ENCODE measurements at places on chromosomes 1 and 21. TPM values are rescaled to one million over a fixed set of nuclear protein-coding genes. Genes with fewer than 3 reads are reported as not detected.

GRCh38 chr1:150235294-150235851 is 539 bp downstream of the ANP32E start:
- H3K36me3 ChIP-seq = peaks cover 2% of the 10 kb centered on the region
- peak; percentile 45 for DNase-seq
- H3K4me3 ChIP-seq = no peak overlapping the region
- H3K27me3 ChIP-seq = no peaks in the 10 kb centered on the region
- H3K4me1 ChIP-seq = peaks cover 19% of the 10 kb centered on the region
- H3K27ac ChIP-seq = no peak overlapping the region

- H3K27ac ChIP-seq = no peak overlapping the region
- H3K36me3 ChIP-seq = no peaks in the 10 kb centered on the region
- no peaks in the 10 kb centered on the region for H3K4me1 ChIP-seq
- no peak overlapping the region for H3K4me3 ChIP-seq
Measured at GRCh38 chr1:56380531-56380930, 198.8 kb downstream of the PLPP3 start.

Gene GRHL3
- total RNA-seq = 2.0 TPM

GRCh38 chr1:194710671-194711070 is 1524.3 kb upstream of the B3GALT2 start:
- no peaks in the 10 kb centered on the region for H3K4me1 ChIP-seq
- H3K27me3 ChIP-seq = no peaks in the 10 kb centered on the region
- no peaks in the 10 kb centered on the region for H3K36me3 ChIP-seq
- H3K27ac ChIP-seq = no peak overlapping the region

DNA sequence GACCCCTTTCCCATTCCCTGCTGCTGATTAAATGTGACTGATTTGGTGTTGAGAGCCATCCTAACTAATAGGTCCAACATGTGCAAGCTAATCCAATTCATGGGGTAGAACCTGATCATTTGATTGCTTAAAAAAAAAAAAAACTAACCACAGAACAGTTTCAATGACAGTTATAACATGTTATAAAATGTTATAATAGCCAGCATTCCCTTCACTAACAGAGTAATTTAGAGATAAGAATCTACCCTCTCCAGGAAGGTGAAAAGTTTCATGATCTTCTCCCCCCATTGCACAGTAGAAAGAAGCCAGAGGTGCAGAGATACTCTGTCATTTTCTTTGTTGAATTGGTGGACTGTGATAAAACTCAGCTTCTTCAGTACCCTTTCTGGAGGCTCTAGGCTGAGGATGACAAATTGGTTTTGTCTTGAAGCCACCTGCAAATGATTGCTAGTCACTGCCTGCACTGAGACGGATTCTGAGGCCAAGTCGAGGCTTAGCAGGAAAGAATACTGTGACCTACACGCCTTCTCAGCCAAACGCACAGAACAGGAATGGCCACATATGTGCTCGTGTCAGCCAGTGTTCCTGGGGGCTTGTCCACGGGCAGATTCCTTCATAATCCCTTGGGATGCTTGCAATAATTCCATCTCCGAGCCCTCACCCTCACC is 215.7 kb upstream of the IRF2BP2 start:
- H3K4me3 ChIP-seq = no peak overlapping the region
- no peak overlapping the region for H3K27ac ChIP-seq
- peaks cover 19% of the 10 kb centered on the region for H3K4me1 ChIP-seq
- DNase-seq = no peak

- peak overlapping the region; percentile 100 for H3K4me3 ChIP-seq
- DNase-seq = no peak
- H3K4me1 ChIP-seq = peaks cover 23% of the 10 kb centered on the region
- no peak overlapping the region for H3K27ac ChIP-seq
- no peaks in the 10 kb centered on the region for H3K27me3 ChIP-seq
- H3K36me3 ChIP-seq = peaks cover 4% of the 10 kb centered on the region
Measured at GRCh38 chr1:109281680-109282496, 1.1 kb downstream of the PSRC1 start.

Gene NMNAT2
- total RNA-seq = not detected

DNA sequence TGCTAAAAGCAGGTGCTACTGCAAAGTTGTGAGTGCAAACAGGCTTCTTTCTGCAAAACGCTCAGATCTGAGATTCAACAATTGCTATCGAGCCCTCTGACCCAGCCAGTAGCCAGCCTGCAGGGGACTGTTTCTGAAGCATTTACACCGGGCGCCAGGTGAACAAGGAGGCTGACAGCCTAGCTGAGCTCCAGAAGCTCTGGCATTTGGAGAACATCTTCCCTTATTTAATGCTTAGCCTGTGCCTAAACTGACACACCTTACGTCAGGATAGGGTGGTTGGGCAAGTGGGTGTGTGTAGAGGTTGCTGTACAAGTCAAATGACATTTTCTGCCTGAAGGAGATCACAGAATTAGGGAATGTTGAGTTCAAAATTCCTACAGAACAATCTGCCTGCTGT is 15.8 kb upstream of the PLA2G2C start:
- no peaks in the 10 kb centered on the region for H3K4me1 ChIP-seq
- H3K36me3 ChIP-seq = no peaks in the 10 kb centered on the region
- DNase-seq = no peak
- peaks cover 40% of the 10 kb centered on the region for H3K27me3 ChIP-seq
- no peak overlapping the region for H3K27ac ChIP-seq

GRCh38 chr1:37549341-37549740 is 4.8 kb downstream of the SNIP1 start:
- H3K4me3 ChIP-seq = peak overlapping the region; percentile 63
- peak overlapping the region; percentile 88 for H3K27ac ChIP-seq

DNA sequence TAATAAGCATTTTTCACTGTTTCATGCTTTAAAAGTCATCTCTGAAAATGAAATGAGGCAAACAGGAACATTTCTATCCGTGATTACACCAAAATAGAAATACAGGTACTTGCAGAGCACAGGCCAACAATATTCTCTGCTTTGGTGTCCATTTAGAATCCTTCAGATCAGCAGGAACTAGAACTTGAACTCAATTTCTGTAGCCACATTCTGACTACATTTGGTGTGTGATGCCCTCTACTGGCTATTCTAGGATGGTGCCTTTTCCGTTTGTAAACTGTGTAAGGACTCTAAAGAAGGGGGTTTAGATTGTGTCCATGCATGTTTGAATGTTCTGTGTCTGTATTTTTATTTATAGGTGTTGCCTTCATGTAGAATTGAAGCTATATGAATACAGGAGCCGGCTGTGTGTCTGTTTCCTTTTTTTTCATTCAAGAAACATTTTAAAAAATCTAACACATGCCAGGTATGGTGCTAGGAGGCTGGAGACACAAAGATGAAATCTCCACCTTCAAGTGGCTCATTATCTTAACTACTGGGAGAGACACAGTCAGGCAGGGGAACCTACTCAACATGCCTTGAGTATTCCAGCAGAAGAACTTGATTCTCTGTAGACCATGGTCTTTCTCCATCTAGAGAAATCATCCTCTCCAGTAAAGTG is 7.6 kb upstream of the ZNF326 start:
- peaks cover 10% of the 10 kb centered on the region for H3K4me1 ChIP-seq
- no peak overlapping the region for H3K27ac ChIP-seq
- peaks cover 7% of the 10 kb centered on the region for H3K27me3 ChIP-seq
- DNase-seq = peak; percentile 59
- no peaks in the 10 kb centered on the region for H3K36me3 ChIP-seq

DNA sequence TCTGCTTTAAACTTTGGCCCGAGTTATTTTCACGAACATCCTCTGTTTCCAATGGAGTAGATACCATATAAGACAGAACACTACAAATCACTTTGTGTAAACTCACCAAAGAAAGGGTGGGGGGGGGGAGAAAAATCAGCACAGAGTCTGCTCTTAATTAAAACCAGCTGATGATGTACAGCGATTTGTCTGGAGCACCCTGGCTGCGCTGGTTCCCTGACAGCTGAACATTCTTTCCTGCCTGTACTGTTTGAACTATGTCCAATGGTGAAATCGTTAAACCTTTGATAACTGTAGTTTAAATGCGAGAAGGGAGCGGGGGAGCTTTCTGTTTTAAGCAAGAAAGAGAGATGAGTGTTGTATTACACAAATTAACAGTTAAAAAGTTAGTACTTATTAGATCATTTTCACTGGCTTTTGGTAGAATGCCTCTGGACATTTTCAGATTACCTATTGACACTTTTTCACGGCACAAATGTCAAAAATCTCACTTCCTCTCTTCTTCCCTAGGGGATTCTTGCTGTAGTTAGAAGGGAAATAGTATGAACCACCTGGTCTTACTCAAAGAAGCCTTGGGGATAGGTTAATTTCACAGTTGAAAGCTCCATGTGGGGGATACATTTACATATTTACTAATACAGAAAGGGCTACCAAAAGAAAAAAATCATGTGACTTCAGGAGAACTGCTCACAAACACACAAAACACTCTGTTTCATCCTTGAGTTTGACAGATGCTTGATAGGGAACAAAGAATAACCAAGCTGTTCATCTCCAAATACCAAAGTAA is 140.2 kb upstream of the RUNX1 start:
- peaks cover 4% of the 10 kb centered on the region for H3K36me3 ChIP-seq
- no peaks in the 10 kb centered on the region for H3K27me3 ChIP-seq
- H3K4me1 ChIP-seq = peaks cover 22% of the 10 kb centered on the region
- no peak overlapping the region for H3K27ac ChIP-seq

Gene ITLN2
- total RNA-seq = not detected

DNA sequence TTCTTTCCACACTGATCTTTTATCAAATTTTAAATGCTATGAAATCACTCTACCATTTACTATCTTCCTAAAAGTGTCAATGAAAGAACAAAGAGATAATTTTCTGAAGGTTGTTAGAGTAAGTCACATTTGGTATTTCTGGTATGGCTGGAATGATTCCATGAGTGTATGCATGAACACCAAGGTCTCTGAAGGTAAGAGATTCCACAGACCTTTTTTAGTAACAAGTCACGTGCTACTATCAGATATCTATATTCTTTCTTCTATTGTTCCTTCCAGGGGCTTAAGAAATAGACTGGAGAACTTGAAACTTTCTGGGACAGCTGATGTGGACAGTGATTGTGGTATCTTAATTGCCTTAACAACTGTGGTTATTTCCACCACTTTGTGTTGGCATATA is 265.0 kb downstream of the SDCCAG8 start:
- H3K27me3 ChIP-seq = no peaks in the 10 kb centered on the region
- no peak for DNase-seq
- H3K27ac ChIP-seq = no peak overlapping the region
- no peak overlapping the region for H3K4me3 ChIP-seq
- H3K4me1 ChIP-seq = peaks cover 10% of the 10 kb centered on the region

Gene HSPA6
- 0.53 TPM for total RNA-seq

DNA sequence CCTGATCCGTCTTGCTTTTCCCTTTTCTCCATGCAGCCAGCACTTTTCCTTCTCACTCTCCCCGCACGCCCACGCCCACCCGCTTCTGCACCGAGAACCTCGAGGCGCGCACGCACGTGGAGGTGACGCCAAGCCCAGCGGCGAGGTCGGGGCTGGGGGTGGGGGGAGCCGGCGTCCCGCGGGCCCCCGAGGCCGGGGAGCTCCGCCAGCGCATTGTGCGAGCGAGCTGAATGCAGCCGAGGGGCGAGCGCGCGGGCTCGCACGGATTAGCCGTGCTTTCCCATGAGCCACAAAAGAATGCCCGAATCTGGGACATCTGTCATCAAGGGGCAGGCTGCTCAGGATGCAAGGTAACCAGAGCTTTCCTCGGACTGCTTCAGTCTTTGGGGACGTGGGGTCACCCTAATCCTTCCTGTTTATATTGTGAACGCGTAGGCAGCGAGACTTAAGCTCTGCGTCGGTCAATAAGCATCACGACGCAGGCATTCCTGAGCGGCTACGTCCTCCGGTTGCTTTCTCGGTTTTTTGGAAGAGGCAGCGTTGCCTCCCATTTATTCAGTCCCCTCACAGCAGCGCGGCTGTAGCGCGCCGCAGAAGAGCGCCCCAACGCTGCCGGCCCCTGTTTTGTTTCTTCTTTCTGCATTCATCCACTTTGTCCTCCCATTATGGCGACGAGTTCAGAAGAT is 67.3 kb upstream of the AKT3 start:
- peak; percentile 10 for DNase-seq
- no peak overlapping the region for H3K27ac ChIP-seq
- H3K27me3 ChIP-seq = peaks cover 66% of the 10 kb centered on the region
- H3K4me3 ChIP-seq = peak overlapping the region; percentile 89

GRCh38 chr21:46627726-46628125 is 7.7 kb upstream of the PRMT2 start:
- no peaks in the 10 kb centered on the region for H3K27me3 ChIP-seq
- peaks cover 44% of the 10 kb centered on the region for H3K4me1 ChIP-seq
- DNase-seq = no peak
- peaks cover 6% of the 10 kb centered on the region for H3K36me3 ChIP-seq
- H3K4me3 ChIP-seq = no peak overlapping the region
- H3K27ac ChIP-seq = no peak overlapping the region

- peak overlapping the region; percentile 84 for H3K4me3 ChIP-seq
- no peaks in the 10 kb centered on the region for H3K36me3 ChIP-seq
- H3K27ac ChIP-seq = no peak overlapping the region
- H3K27me3 ChIP-seq = peaks cover 76% of the 10 kb centered on the region
Measured at GRCh38 chr1:100539836-100540536, 2.0 kb downstream of the GPR88 start.

DNA sequence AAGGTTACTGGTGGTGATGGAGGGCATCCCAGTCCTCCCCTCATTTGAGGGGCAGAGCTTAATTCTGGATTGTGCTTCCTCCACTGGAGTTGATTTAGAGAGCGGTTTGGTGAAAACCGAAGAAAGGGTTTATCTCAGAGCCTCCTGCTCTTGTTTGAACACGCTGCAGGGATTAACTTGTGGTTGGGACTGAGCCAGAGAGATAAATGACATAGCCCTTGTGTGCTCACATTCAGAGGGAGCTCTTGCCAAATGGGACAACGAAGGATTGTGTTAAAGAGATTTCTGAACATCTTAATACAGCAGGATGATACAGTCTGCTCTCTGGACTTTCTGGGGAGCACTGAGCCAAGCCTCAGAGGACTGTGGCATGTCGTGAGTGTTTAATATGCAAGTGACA is 308.2 kb downstream of the DISC1 start:
- H3K4me3 ChIP-seq = no peak overlapping the region
- H3K4me1 ChIP-seq = peaks cover 8% of the 10 kb centered on the region
- no peak overlapping the region for H3K27ac ChIP-seq
- H3K27me3 ChIP-seq = no peaks in the 10 kb centered on the region
- no peaks in the 10 kb centered on the region for H3K36me3 ChIP-seq

DNA sequence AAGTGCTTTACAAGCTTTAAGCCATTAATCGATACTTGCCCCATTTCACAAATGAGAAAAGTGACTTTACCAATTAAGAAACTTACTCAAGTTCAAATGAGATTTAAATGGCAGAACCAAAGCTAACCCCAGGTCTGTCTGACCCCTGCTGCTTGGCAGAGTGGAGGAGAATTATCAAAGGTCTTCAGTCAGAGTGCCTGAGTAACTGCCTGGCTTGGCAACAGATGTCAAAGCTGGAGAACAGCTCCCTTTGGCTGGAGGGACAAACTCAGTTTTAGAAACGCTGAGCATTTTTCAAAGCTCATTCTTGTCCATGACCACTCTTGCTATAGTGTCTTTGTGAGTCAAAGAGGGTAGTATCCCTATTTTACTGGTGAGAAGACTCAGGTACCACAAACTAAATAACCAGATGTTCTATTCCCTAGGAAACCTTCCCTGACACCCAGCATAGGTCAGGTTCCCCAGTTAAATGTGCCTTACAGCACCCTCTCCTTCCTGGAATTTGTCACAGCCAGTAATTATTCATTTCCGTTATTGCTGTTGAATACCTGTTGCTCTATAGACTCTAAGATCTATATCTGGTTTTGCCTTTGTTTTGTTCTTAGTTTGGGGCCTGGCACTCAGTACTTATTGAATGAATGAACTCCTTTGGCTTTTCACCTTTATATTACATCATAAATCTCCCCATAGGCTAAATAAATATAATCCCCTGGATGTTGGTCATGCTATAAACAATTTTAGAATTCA is 5.0 kb upstream of the BCAR3 start:
- H3K4me1 ChIP-seq = peaks cover 5% of the 10 kb centered on the region
- H3K27ac ChIP-seq = no peak overlapping the region
- no peak overlapping the region for H3K4me3 ChIP-seq
- H3K27me3 ChIP-seq = peaks cover 81% of the 10 kb centered on the region
- no peak for DNase-seq
